ENCODE measurements at places on chromosomes 11 and 22.

DNA sequence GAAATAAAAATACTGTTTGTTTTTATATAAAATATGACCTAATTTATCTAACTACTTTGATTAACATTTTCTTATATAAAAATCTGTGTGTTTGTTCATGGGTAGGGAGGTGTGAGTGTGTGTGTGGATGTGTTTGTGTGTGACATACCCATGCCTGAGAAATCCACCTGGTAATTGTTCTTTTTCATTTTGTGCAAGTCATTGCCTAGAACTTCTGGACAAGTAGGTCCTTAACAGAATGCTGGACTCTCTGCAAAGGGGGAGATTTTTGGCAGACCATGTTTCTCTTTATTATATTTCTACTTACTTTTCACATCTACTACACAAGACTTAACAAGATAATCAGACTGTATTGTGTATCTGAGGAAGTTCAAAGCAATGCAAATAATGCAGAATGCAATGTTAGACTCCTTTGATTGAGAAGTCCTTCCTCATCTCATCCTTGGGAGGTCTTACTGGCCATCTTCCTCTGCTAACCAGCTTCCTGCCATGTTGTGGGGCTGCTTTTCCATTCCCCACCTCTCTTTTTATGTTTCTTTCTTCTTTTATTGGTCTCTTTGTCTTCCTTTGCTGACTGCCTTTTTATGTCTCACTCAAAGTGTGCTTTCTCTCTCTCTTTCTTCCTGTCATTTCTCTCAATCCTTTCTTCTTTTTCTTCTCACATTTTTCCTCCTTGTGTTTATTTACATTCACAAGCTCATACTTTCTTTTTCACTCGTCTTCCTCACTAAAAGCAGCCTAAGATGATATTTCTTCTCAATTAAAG, 1017.0 kb upstream of the CNTN5 start:
- no peak for DNase-seq

DNA sequence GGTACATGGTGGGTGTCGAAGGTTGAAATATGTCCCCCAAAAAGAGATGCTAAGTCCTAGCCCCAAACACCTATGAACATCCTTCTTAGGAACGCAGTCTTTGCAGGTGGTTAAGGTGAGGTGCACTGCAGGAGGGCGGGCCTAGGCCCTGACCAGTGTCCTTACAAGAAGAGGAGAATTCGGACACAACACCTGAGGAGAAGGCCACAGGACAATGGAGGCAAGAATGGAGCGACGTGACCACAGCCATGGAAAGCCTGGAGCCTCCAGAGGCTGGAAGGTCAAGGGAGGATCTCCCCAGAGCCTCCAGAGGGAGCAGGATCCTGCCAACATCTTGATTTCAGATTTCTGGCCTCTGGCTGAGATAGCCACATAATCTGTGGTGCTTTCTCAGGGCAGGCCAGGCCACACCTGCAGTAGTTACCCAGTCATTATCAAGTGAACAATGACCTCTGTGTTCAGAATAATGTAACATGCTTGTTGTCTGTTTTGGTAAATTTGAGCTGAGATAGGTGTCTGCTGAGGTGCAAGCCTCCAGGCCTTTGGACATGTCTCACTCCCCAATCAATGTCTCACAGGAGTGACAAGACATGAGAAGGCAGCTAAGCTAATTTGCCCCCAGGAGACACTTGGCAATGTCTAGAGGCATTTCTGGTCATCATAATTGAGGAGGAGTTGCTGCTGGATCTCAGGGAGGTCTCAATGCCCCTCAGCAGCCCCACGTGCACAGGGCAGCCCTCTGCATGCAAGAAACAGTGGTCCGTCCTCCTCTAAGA, 498.9 kb downstream of the BRD1 start:
- no peak for DNase-seq

DNA sequence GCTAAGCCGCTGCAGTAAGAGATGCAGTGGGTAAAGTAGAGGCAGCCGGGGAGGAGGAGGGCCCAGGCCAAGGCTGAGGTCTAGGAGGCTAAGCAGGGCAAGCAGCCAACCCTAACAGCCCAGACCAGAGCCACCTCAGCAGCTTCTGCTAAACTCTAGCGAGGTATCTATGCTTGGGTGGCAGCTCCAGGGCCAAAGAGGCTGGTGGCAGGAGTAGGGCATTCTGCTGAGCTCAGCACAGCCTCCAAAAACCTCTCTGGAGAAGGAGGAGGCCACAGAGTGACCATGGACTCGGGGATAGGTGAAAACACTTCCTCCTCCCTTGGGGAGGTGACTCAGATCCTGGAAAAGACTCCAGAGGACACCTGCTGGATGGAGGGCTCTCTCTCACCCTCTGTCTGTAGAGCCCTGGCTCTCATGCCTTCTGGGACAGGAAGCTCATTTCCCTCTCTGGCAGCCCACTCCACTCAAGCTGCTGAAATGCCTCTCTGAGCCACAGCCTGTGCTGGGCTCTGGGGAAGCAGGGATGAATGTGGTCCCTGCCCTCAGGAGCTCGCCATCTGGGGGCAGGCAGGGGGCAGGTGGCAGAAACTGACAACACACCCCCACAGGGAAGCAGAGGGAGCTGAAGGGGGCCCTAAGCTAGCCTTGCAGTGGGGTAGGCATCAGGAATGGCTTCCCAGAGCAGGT, 16.5 kb upstream of the TPBGL start:
- no peak for DNase-seq

GRCh38 chr11:43879789-43880639, 617 bp upstream of the ALKBH3 start:
- DNase-seq = no peak

DNA sequence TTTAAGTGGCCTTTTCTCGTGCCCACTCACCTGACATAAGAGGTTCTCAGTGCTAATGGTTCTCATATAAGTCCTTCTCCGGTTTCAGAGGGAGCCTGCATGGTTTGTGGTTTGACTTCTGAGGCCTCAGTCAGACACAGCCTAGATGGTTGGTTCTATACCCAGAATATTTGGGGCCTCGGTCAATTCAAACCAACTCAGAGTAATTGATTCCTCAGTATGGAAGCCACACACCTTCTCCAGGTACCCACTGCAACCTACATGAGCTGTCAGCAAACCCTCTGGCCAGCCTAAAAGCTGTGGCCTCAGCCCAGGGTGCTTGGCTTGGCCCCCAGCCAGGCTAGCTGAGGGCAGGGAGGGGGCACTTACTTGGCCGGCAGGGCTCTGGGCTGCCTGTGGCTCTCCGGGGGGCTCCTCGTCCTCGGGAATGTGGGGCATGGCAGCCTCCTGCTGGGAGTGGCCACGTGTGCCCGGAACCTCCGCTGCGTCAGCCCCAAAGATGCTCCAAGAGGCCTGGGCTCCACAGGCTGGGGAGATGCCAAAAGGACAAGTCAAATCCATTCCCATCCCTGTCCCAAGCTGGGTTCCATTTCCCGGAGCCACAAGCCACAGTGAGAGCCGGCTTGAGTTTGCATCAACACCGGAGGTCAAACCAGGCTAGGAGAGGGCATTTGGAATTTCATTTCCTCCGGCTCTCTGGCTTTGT, 41.7 kb downstream of the IRAG1 start:
- DNase-seq = no peak

DNA sequence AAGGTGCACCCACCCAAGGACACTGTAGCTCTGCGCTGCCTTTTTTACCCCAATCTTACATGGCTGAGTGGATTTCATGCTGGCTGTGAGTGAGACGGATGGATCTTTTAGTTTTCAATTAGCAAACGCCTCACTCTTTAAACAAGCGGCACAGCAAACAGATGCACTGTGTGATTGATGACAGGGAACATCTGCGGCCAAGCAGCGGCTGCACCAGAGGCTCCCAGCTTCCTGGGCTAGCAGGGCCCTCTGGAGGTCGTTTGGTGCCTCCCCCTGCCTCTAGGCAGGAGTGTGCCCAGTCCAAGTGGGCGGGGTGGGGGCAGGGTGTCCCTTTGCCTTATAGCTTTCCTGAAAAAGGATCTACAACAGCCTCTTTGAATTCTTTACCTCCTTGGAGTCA, 2.1 kb upstream of the DRD2 start:
- no peak for DNase-seq

- DNase-seq = no peak
These were observed 83.1 kb downstream of the OR5AK2 start for GRCh38 chr11:57071829-57072228.

GRCh38 chr11:115912484-115912945, 408.3 kb upstream of the CADM1 start:
- DNase-seq = no peak

GRCh38 chr22:49751966-49752597, 75.6 kb downstream of the BRD1 start:
- DNase-seq = no peak

- DNase-seq = no peak
These were observed 70.9 kb downstream of the ZBTB44 start for GRCh38 chr11:130243816-130244215.

- DNase-seq = no peak
These were observed 20.2 kb downstream of the XNDC1N start for GRCh38 chr11:71908218-71908617.

- no peak for DNase-seq
These were observed 144.3 kb upstream of the SYN3 start for GRCh38 chr22:33202455-33202854.

GRCh38 chr22:17705951-17706900, 67.7 kb downstream of the BCL2L13 start:
- DNase-seq = peak; percentile 25

GRCh38 chr11:93089474-93090102, 108.2 kb downstream of the SLC36A4 start:
- DNase-seq = no peak

GRCh38 chr11:28529046-28529445, 420.9 kb downstream of the METTL15 start:
- DNase-seq = no peak

DNA sequence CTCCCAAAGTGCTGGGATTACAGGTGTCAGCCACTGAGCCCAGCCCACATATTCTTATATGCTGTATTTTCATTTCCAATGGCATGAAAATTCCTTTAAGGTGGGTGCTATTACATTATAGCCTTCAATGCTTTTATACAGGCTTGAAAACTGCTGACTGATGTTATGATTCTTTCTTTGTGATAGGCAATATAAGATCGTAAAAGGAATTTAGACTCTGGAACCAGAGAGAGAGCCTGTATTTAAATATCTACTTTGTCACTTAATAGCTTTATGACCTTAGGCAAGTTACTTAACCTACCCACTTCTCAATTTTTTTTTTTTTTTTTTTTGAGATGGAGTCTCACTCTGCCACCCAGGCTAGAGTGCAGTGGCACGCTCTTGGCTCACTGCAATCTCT, 26.2 kb downstream of the AGBL2 start:
- DNase-seq = no peak

GRCh38 chr11:33533386-33534052, 167.1 kb downstream of the C11orf91 start:
- no peak for DNase-seq

DNA sequence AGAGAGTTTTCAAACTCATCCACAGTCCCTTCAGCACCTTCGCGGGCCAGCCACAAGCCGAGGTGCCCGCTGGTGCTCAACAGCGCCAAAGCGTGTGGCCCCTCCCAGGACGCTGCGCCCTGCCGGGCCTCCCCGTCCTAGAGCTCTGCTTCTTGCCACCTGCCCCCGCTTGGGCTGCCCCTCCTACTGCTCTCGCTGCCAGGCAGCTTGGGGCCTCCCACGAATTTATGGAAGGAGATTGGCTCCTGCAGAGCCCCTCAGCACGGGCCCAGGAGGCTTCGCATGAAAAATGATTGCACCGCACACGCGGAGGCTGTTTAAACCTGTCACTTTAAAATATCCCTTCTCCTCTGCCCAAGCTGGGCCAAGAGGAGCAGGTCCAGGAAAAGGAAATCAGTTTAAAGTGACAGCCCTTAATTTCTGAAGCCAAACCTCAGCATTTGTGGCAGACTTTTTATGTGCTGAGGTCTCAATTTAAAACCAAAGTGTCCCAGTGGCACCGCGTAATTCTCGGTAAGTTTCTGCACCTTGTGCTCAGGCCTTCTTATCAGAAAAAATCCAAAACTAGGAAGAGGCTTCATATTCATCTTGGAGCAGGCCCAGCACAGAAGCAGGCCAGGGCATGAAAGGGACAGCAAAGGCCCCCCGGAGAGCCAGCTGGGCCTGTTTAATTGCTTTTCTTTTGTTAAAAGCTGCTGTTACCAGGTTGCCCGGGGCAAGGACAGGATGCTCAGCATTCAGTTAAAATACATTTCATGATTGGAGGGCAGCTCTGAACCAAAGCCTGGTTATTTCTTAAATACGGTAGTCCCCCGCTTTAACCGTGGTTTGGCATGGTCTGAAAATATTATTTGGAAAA, 303.6 kb downstream of the OPCML start:
- no peak for DNase-seq

GRCh38 chr11:116312570-116313391, 460.0 kb downstream of the BUD13 start:
- no peak for DNase-seq

DNA sequence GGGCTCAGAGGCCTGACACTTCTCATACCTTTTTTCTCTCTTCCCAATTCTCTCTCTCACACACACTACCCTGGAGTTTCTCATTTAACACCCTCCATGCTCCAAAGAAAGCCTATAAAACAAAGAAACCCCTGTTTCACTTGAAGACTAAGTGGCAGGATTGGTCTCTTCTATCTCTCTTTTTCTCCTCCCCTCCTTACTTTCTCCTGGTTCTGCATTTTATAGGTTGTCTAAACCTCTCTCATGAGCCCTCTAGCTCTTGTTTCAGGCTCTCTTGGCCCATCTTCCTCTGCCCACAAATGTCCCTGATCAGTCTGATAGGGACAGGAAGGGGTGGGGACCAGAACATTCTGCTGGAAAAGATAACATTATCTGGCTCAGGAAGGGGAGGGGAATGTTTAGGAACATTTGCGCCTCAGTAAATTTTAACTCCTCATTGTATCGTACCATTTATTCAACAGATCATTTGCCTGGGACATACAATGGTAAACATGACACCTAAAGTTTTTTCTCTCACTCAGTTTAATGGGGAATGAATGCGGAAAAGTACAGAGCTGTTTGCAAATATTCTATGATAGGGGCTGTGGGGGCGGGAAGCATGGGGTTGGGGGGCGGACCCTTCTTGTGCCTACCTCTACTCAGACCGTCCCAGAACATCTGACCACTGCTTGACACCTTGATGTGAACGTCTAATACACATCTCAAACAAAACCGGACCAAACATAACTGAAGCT, 10.8 kb downstream of the CRYBA4 start:
- no peak for DNase-seq

DNA sequence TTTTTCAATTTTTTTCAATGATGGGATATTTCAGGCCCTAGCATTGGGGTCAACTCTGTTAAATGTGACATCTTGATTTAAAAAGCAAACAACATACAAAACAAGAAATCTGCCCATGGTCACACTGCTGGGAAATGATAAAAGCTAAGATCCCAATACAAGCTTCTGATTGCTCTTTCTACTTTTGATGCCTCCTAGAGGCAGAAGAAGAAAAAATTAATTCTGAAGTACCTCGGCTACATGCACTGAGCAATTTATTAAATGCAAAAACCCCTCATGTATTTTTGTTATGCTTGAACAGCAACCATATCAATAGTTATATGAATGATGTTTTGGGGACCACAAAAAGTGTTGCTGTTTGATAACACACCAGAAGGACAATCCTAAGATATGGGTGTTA, 342.1 kb upstream of the NARS2 start:
- no peak for DNase-seq

DNA sequence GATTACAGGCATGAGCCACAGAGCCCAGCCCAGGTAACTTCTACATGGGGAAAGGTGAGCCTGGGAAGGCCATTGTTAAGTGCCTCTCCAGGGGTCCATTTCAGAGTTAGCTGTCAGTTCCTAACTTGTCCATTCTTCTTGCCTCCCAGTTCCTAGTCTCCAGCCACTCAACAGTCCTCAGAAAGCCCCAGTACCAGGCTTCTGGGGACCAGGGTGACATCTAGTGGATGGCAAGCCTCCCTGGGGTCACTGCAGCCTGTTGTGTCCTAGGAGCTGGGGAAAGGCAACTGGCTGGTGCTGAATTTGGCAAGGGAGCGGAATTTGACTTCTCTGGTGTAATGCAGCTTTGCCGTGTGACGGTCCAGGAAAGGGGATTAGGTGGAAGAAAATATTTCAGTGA, 2.1 kb downstream of the LGALS12 start:
- no peak for DNase-seq

Data from stimulated activated CD8-positive, alpha-beta memory T cell treated with anti-CD3 and anti-CD28 coated beads, Interleukin-15, amount 100 ng/mL, for 48 hours (primary cell).